ENCODE measurements at places on chromosomes 7 and 10.
A peak's percentile ranks its signal among the peaks of the same experiment; 100 is the strongest.

DNA sequence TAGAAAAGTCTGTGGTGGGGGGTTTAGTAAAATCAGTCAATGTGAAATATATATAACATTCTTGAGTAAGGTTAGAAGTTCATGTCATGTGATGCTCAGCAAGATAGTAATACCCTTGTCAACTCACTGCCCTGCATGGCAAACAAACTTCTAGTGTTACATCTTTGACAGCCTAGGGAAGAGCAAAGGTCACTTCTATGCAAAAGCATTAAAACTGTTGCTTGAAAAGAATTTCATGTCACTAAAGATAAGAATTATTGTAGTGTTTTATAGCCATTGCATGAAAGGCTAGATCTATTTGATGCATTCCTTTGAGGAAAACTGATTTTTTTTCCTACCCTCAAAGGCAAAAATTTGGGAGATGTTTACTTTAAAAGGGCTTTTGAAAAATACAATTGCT, 176.0 kb downstream of the SKAP2 start:
- peak; percentile 17 for DNase-seq

GRCh38 chr7:131652934-131653333, 96.5 kb upstream of the PODXL start:
- no peak for DNase-seq

DNA sequence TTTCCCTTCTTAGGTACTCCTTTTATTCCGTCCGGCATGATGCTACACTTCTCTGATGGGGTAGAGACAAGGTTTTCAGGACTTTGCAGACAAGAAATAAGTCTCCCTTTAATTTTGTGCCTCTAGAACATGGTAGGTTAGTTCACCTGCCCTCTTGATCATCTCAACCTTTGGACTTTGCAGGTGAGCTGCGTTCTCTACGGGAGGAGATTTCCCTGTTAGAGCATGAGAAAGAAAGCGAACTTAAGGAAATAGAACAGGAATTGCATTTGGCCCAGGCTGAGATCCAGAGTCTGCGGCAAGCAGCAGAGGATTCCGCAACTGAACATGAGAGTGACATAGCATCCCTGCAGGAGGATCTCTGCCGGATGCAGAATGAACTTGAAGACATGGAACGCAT, 9.2 kb downstream of the CCDC136 start:
- DNase-seq = no peak

DNA sequence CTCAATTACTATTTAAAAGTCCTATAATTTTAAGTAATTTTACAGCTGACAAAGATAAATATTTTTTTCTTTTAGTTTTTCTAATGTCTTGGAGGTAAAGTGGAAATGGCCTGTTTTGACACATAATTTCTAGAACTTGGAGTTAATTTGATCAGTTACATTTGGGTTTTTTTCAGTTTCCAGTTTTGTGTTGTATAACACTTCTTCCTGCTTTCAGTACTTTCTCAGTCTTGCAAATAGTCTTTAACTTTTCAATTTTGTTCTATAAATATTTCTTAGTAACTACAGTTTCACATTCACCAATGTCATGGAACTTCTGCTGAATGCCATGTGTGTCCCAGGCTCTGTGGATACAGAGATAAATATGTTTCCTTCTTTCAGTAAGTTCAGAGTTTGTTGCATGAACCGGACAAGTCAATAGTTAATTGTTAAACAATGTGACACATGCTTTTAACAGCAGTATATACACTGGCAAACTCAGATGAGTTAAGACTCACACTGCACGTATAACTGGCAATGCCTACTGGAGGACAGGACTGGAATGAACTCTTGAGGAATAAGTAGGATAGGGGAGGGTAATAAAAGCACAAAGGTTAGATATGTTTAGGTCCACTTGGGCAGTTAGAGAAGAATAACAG, 4.6 kb downstream of the SHOC2 start:
- no peak for DNase-seq

Data from erythroblast (primary cell).